ENCODE measurements at places on chromosomes 5 and 9.

- DNase-seq: no peak
Observed at GRCh38 chr9:77679661-77680368, 31.7 kb upstream of the GNA14 start.

GRCh38 chr5:156515803-156516360 is 188.9 kb downstream of the SGCD start:
- no peak for DNase-seq

DNA sequence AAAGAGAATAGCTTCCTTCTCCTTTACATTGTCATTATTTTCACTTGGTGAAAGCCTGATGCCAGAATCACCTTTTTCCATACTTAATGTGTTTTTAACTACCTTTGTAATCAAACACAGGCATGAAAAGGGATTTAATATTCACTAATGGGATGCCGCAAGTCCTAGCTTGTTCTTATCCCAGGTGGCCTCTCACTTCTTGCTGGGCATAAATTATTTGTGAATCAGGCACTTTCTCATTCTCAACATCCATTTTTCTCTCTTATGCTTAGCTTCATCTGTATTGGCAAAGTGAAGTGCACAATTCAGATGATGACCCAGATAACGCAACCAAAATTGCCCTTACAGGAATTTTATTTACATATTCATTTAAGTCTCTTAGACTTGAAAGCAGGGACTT is 10.9 kb downstream of the ACTL7B start:
- DNase-seq: no peak

DNA sequence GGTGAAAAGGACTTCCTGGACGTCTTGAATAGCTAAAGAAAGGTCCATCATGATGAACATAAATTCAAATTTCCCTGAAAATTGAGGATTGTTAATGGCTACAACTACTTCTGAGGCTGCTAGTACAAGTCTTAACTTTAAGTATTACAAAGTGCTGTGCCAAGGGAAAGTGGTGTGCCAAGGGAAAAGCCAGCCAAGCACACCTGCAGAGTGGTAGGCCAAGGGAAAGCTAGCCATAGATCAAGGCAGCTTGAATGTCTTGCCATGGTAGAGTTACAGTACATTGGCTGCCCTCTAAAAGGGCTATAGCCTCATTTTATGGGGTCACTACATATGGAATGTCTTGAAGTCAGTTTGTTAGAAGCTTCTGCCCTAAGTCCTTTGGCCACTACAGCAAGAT is 64.2 kb downstream of the SPEF2 start:
- DNase-seq: no peak

GRCh38 chr9:103037508-103038477 is 42.7 kb downstream of the CYLC2 start:
- DNase-seq: no peak

DNA sequence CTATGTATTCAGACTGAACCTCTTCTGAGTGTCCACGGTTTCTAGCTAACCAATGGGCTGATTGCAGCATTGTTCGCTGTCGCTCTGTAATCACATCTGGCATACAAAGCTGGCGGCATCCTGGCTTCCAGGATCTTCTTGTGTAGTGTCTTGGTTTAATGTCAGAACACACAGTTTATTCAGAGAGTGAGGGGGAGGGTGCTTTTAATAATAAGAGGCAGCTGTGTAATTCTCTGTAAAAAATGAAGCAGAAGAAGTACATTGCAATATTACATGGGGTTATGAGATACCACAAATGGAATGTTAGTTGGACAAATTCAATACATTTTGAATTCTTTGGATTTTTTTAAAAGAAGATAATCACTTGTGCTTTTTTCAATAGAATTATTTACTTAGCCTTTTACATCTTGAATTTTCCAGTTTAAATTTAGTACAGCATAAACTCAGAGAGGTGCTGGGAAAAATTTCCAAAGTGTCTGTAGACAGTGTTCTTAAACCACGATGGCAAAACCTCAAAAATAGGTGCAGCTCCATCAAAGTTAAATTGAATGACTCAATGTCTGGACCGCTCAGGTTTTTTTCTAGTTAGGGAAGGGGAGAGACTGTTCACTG is 206.0 kb downstream of the PCSK1 start:
- no peak for DNase-seq

- no peak for DNase-seq
Observed at GRCh38 chr5:171617817-171618591, 167.6 kb upstream of the SMIM23 start.

GRCh38 chr5:76978869-76979268 is 26.0 kb downstream of the CRHBP start:
- DNase-seq: no peak

- DNase-seq: no peak
Observed at GRCh38 chr5:171845857-171846256, 60.2 kb downstream of the SMIM23 start.

- DNase-seq: no peak
Observed at GRCh38 chr5:111930449-111930848, 173.5 kb upstream of the NREP start.

- no peak for DNase-seq
Observed at GRCh38 chr9:129011761-129012181, 16.4 kb downstream of the SH3GLB2 start.

DNA sequence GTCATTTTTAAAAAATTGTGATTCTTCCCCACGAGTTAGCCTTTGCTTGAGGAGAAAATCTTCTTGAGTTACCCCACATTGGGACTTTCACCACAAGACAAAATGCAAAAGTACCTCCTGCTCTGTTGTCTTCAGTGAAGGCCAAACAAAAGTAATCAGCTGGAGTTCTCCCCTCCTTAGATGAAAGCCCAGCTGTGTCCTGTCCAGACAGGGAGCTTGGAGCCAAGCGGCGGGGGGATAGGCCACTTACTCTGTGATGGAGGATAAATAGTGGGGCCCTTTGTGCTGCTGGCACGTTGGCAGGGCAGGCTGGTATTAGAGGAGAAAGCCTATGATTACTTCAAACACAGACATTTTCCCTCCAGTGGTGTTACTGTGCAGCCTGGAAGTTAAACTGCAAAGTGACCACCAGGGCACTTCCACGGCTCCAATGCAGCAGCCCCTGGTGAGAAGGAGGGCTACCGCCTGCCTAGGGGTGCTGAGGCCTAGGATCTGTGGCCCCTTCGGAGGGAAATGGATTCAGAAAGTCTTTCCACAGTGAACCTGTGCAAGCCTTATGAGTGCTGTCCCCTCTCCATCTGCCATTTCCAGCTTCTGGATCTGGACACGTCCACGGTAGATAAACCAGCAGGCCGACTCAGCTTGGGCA is 155.0 kb downstream of the TMEM167A start:
- no peak for DNase-seq

- no peak for DNase-seq
Observed at GRCh38 chr9:16426716-16427115, 443.8 kb downstream of the BNC2 start.
